ENCODE measurements at places on chromosomes 2 and 18. TPM values are rescaled to one million over a fixed set of nuclear protein-coding genes. Genes with fewer than 3 reads are reported as not detected.

DNA sequence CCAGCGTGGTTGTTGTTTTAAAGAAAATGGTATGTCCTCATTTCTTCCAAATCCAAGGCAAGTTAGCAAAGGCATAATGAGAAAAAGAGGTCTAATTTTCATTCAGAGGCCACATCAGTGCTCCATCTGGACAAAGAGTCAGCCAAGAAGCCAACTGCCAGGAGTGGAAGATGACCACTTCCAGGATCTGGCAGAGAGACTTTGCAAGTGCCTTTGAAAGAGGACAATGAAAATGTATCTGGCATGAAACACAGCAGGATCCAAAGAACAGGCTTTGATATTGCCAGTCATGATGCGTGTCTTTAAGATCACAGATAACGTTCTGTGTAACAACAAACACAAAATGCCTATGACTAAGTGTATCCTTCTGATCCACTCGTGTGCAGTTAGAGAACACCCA is 82.8 kb downstream of the AFF3 start:
- H3K27ac ChIP-seq = no peak overlapping the region
- H3K4me1 ChIP-seq = peaks cover 2% of the 10 kb centered on the region
- H3K4me3 ChIP-seq = no peak overlapping the region
- DNase-seq = no peak
- no peaks in the 10 kb centered on the region for H3K27me3 ChIP-seq

DNA sequence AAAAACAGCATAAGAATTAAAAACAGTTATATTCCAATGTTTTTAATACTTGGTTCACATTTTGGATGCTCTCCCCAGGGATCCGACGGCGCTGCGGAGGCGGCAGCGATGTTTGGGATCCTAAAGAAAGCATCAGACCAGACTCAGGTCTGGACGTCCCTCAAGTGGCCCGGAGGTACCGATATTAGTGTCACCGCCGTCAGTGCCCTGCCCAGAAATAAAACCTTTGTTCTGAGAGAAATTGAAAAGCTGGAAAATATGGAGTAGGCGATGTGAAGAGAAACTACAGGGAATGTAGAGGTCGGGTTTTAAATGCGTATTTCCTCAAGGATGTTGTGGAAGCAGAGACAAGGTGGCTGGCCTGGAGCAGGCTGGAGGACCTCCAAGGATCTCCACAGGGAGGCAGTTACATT is 683 bp upstream of the TBC1D8 start:
- H3K27me3 ChIP-seq = no peaks in the 10 kb centered on the region
- peak; percentile 34 for DNase-seq
- H3K36me3 ChIP-seq = no peaks in the 10 kb centered on the region
- peaks cover 8% of the 10 kb centered on the region for H3K4me1 ChIP-seq
- H3K4me3 ChIP-seq = peak overlapping the region; percentile 54
- peak overlapping the region; percentile 90 for H3K27ac ChIP-seq

The KCNS3 gene
- total RNA-seq = 7.3 TPM

- no peaks in the 10 kb centered on the region for H3K4me1 ChIP-seq
- H3K27me3 ChIP-seq = no peaks in the 10 kb centered on the region
- no peak overlapping the region for H3K4me3 ChIP-seq
- no peaks in the 10 kb centered on the region for H3K36me3 ChIP-seq
- no peak overlapping the region for H3K27ac ChIP-seq
These were observed 120.9 kb upstream of the SPATS2L start for GRCh38 chr2:200185628-200186000.

The CROCC2 gene
- total RNA-seq = 0.13 TPM
